Activated CD8-positive, alpha-beta memory T cell treated with anti-CD3 and anti-CD28 coated beads for 1 hour (primary cell): ENCODE measurements at places on chromosomes 3 and 15.

DNA sequence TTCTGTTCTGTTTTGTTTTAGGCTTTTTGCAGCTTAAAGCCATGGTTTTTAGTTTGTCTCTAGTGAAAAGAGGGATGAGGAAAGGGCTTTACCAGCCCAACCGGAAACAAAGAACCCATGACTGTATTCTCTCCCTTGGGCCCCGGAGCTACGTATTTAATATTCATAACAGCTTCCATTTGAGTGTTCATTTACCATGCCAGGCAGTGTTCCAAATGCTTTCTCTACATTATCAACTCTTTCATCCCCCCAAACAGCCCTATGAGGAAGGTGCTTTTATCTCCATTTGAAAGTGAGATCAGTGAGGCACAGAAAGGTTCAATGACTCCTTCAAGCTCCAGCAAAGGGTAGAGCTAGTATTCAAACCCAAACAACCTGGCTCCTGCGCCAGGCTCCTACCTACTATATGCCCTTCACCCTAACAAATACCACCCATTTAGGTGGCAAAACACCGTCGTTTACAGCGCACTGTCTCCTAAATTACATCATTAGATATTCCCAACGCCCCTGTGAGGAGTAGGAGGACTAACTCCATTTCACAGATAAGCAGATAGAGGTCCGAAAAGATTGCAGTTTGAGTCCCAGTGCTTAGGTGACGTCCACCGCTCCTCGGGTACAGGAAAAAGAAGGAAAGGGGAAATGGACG lies 27.9 kb downstream of the GTPBP8 start:
- DNase-seq = no peak

DNA sequence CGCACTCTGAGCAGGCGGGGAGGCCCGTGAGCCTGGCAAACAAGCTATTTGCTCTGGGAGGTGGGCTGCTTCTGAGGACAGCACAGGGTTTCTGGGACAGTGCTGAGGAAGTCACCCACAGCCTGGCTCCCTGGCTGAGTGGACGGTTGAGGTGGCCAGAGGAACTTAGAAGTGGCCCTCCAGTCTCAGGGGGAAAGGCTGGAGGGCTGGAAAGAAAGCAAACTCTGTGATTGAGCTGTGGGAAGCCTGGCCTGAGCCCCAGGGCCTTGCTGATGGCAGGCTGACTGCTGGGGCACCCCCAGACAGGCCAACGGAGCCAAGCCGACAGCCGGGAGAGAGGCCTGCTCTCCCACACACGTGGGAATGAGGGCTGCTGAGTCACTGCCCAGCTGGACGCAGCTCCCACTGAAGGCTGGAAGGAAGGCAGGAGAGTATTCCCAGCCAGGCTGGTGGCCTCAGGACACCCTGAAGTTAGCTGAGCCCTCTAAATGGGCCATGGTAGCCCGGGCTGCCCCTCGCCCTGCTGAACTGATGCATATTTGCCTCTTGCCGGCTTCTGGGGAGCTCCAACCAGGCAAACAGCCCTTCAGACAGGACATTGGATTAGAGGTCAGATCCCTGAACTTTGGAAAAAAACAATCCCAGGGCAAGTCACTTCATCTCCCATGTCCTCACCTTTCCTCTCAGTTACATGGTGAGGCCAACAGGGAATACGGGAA lies 98.0 kb upstream of the TLE3 start:
- DNase-seq = no peak

DNA sequence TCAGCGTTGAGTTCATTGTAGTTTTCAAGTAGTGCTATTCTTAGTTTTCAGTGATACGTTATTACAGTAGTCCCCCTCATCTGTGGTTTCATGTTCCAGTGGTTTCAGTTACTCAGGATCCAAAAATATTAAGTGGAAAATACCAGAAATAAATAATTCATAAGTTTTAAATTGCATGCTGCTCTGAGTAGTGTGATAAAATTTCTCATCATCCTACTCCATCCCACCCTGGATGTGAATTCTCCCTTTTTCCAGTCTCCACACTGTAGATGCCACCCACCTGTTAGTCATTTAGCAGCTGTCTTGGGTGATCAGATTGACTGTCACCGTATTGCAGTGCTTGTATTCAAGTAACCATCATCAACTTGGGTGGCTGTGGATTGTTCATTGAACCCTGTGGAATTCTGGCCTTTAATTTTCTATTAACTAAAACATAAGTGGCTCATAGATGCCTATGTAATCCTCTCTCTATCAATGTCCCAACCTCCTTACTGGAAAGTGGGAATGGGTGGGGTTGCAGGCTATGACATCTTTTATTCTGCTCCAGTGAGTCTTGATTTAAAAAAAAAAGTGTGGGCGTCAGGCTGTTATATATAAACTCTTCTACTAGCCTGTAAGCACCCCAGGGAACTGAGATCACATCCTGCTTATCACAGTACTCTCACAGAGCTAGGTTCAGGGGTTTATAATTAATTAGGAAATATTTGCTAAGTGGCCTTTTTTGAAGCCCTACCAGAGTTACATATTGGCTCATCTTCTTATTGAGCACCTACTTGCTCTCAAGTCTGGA lies 97.5 kb downstream of the CFAP20DC start:
- no peak for DNase-seq

- DNase-seq = no peak
Measured at GRCh38 chr3:101189796-101190195, 130.6 kb downstream of the IMPG2 start.

- no peak for DNase-seq
Measured at GRCh38 chr15:80698676-80699075, 3.6 kb downstream of the ABHD17C start.

DNA sequence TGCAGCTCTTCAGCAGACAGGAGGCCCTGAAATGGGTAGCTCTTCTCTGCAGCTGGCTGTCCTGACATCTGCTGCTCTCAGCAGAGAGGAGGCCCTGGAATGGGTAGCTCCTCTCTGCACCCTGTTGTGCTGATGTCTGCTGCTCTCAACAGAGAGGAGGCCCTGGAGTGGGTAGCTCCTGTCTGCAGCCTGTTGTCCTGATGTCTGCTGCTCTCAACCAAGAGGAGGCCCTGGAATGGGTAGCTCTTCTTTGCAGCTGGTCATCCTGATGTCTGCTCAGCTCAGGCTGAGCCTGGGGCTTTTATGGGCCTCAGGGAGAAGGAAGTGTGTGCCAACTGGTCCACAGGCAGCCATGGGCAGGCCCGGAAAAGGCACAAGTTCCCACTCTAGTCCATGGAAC lies 66.6 kb downstream of the PIK3CB start:
- no peak for DNase-seq

- DNase-seq = no peak
Measured at GRCh38 chr15:88615303-88616107, 5.6 kb upstream of the AEN start.

DNA sequence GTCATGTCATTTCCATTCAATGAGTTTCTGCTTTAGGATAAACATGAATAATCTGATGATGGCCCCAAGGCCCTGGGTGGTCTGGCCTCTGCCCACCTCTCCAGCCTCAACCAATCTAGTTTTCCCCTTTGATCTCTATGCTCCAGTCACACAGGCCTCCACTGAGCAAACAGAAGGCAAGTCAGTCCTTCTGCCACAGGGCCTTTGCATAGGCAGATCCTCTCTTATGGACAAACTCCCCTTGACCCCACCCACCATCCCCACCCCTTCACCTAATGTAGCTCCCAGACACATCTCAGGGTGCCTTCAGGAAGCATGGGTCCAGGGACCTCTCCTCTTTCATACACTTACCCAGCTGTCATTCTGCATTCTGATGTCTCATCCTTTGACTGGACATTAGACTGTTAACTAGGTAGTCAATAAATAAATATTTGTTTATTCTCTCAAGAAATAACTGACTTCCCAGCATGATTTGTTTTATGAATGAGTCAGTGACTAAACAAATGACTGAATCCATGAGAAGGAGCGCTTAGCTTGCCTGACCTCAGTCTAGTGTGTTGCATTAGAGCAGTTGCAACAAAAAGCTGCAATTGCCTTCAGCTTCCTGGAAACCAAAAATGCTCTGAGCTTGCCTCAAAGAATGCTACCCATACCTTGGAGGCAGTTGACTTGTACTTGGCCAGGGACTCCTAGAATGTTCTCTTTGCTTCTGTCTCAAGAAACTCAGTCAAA lies 386.6 kb upstream of the WNT5A start:
- DNase-seq = no peak

- no peak for DNase-seq
Measured at GRCh38 chr3:134351427-134351826, 22.8 kb downstream of the AMOTL2 start.

DNA sequence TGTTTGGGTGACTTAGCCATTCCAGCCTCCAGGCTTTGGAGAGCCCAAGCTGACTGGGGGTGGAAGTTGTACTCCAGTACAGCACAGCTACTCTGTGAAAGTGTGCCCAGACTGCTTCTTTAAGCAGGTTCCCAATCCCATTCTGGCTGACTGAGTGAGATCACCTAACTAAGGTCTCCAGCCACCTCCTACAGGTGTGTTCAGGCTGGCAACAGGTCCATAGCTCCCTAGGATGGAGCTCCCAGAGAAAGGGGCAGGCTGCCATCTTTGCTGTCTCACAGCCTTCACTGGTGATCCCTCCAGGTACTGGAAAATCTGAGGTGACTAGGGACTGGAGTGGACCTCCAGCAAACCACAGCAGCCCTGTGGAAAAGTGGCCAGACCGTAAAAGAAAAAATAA lies 445.3 kb upstream of the KCNMB2 start:
- no peak for DNase-seq

GRCh38 chr3:177902876-177903275 lies 633.4 kb upstream of the KCNMB2 start:
- no peak for DNase-seq

DNA sequence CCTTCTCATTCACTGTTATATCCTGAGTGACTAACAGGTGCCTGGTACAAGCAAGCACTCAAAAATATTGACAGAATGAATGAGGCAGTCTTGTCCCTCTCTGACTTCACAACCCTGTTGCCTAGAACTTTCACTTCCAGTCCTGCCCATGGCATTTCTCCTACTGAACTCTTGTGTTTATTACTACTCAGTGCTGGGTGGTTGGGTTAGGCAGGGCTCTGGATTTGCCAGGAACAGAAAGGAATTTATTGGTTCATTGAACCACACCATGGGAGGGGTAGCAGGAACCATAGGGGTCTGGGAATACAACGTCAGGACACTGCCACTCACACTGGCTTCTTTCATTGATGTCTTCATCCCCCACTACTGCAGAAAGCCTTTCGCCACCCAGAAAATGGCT lies 41.9 kb upstream of the SEMA4B start:
- no peak for DNase-seq

DNA sequence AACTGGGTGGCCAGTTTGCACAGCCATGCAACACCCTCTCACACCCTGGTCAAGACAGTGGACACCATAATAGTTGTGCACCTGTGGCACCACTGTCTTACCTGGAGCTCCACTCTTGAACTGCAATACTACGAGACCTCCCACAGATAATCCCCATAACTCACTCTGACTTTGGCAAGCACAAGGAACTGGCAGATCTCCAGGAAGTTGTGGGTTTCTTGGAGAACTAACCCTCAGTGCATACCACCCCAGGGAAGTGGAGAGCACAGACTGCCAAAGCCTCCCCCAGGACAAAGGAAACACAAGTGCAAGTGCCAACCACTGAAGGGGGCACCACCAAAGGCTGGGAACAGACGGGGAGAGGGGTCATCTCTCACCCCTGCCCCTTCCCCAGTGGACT lies 318.6 kb downstream of the SUCLG2 start:
- DNase-seq = no peak

- DNase-seq = no peak
Measured at GRCh38 chr15:80996247-80996646, 4.5 kb upstream of the TLNRD1 start.

GRCh38 chr3:16395212-16395611 lies 118.3 kb downstream of the RFTN1 start:
- no peak for DNase-seq

DNA sequence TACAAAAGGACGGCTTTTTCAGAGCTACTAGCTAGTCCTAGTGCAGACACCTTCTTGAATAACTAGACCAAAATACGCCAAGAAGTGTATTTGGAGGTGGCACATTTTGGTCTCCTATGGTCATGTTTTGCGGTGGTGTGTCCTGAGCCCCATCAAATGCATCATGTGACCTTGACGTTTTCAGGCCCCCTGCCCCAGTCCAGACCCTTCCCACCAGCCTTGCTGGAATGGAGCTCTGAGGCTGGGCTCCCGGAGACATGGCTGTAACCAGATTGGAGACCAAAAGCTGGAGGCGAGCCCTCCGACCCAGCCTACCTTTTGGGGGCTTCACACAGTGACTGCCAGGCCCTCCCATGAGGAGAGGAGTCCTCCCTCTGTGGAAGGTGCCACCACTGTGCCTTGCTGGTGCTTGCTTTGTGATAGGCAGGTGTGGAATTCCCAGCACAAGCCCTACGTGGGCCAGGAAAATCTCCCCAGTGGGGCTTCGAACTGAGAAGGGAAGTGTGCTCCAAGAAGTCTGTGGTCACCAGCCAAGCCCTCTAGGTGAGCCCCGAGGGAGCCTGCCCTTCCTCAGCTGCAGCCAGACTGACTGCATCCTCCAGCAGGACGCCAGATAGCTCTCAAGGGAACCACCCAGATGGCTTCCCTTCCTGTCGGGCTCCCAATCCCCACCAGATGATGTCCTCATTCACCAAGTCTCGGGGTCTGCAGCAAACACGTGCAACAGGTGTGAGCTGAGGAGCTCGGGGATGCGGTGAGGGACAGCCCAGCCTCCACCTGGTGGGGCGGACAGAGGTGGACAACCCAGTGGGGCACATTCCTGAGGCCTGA lies 126.2 kb downstream of the ASB7 start:
- DNase-seq = no peak

DNA sequence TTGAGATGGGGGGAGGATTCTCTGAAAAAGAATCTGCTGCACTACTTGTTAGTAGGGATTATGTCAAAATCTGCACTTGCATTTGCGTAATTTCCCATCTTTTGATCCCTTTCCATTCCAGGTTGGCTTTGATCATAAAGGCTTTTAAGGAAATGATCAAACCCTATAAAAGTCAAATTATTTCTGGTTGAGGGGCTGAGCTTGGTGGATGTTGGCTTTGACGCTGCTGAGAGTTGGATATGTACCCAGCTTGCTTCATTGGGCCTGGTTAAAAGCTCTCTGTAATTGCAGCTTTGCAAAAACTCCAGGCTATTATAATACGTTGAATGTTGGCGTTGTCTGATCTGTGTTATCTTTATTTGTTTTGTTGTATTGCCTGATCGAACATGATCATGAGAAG lies 12.0 kb downstream of the LRRC3B start:
- DNase-seq = no peak

DNA sequence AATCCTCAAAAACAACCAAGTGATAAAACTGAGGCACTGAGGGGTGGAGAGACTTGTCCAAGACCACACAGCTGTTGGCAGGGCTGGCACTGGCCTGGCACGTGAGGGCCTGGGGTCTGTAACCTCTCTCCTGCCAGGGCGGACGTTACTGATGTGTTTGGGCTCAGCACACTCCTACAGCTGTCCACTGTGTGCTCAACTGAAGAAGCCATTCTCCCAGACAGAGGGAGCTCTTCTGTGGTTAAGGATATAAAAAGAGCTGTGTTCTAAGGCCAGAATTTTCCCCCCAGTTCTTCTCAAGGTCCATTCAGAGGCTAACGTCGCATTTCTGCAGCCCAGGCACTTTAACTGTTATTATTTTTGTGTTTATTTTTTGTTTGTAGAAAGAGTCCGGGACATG lies 429.0 kb upstream of the ATP11B start:
- no peak for DNase-seq
